ENCODE measurements at places on chromosomes 12 and 14.

- DNase-seq = no peak
Measured at GRCh38 chr12:102512523-102512922, 32.2 kb upstream of the IGF1 start.

DNA sequence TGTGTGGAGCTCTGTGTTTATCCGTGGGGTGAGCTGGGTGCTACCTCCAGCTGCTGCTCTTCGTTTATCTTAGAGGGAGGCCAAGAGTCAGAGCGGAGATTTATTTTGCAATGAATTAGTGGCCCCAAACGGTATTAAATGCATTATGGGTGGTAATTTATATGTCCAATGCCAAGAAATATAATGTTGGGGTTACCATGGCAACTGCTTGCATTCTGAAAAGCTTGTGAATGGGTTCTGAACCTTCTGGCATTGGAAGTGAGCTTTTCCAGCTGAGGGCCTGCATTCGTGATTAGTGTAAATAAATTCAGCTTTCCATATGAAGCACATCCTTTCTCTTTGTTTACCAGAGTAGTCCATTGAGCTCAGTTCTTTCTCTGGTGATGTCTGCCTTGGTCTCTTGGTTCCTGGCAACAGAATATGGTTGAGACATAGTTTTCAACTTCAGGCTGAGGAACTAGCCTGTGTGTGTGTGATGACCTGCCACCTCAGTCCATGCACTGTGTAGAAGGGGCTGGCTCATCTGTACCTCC lies 51.8 kb downstream of the TRAF3 start:
- DNase-seq = no peak

- no peak for DNase-seq
Measured at GRCh38 chr12:113276306-113276705, 55.0 kb downstream of the TPCN1 start.

GRCh38 chr12:132453361-132454192 lies 36.4 kb upstream of the FBRSL1 start:
- no peak for DNase-seq

DNA sequence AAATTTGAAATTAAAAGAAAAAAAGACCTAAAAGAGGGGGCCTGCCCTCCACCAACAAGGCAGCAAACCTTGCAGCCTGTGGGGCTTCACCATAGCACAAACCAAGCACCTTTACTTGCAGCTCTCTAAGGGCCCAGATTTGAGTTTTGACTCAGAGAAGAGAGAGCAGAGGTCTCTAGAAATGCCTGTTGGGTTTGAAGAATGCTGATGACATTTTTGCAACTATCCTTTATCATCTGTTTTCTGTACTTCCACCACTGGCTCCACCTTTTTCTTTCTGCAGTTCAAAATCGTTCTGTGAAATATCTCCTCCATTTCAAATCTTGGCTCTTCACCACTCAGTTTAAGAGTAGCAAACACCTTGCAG lies 83.8 kb upstream of the HMGA2 start:
- no peak for DNase-seq

GRCh38 chr14:55248411-55248810 lies 22.8 kb upstream of the FBXO34 start:
- DNase-seq = no peak

- DNase-seq = no peak
Measured at GRCh38 chr12:126355346-126355745, 1290.1 kb downstream of the AACS start.

- DNase-seq = no peak
Measured at GRCh38 chr12:78308701-78309100, 478.0 kb downstream of the NAV3 start.
